Progenitor cell of endocrine pancreas (in vitro differentiated cells): ENCODE measurements at places on chromosomes 2 and 18.

- DNase-seq: no peak
Measured at GRCh38 chr2:12767996-12768624, 51.4 kb downstream of the TRIB2 start.

- no peak for DNase-seq
Measured at GRCh38 chr2:169175112-169175511, 105.7 kb downstream of the DHRS9 start.

DNA sequence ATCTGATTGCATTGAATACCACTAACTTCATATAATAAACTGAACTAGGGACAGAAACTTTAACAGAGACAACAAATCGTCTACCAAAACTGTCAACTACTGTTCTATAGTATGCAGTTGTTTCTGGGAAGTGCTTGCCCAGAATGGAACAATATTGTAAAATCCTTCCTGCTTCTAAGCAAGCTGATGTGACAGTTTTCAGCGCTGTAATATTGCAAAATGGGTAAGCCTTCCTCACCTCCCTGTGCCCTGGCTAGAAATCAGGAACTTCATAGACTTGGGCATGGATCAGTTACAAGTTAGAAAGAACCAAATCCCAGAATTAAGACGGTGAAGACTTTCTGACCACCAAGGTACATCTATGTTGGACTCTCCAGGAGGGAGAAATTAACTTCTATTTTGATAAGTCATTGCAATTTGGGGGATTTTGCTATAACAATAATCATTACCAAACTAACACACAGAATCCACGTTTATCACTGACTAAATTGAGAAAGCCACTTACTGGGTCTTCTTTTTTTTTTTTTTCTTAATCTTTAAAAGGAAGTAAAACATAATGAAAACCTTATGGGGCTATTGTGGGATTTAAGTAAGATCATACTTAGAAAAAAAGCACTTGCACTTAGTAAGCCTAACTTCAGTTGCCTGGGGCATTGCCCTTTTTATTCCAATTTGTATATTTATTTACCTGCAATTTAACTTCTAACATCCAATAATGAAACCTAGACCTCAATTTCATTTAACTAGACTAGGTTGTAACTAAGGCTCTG lies 261.5 kb downstream of the TRIB2 start:
- DNase-seq: no peak

- peak; percentile 33 for DNase-seq
Measured at GRCh38 chr2:223970343-223971128, 13.3 kb downstream of the MRPL44 start.

DNA sequence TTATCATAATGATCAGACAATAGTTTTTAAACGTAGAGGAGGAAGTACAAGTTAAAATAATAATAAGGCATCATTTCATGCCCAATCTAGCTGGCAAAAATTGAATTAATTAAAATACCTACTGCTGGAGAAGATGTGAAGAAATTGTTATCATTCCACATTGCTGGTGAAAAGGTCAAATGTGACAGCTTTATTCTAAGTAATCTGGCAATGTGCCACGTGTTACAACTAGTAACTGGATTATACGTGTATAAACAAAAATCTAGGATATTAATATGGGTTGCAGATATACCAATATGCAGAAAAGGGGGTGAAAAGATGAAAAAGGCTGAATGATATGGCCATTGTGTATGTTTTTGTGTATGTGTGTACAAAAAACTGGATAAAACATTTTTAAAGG lies 32.4 kb downstream of the SMAD2 start:
- DNase-seq: no peak

DNA sequence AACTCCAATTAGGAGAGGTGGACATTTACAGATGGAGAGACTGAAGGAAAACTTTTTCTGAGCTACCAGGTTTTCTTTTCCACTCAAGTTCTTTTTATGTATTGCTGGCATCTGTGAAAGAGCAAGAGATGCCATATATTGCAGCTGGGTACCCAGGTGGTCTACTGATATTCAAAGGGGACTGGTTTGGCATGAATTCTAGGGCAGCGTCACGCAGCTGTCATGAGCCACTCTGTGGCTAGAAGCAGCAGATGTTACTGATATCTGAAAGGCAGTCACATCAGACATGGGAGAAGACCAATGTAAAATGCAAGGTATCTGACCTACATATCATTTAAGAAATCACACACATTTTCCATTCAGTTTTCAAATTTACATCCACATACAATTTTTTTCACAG lies 408.8 kb downstream of the GALNT13 start:
- no peak for DNase-seq

- DNase-seq: no peak
Measured at GRCh38 chr2:212379103-212379502, 159.5 kb downstream of the ERBB4 start.

DNA sequence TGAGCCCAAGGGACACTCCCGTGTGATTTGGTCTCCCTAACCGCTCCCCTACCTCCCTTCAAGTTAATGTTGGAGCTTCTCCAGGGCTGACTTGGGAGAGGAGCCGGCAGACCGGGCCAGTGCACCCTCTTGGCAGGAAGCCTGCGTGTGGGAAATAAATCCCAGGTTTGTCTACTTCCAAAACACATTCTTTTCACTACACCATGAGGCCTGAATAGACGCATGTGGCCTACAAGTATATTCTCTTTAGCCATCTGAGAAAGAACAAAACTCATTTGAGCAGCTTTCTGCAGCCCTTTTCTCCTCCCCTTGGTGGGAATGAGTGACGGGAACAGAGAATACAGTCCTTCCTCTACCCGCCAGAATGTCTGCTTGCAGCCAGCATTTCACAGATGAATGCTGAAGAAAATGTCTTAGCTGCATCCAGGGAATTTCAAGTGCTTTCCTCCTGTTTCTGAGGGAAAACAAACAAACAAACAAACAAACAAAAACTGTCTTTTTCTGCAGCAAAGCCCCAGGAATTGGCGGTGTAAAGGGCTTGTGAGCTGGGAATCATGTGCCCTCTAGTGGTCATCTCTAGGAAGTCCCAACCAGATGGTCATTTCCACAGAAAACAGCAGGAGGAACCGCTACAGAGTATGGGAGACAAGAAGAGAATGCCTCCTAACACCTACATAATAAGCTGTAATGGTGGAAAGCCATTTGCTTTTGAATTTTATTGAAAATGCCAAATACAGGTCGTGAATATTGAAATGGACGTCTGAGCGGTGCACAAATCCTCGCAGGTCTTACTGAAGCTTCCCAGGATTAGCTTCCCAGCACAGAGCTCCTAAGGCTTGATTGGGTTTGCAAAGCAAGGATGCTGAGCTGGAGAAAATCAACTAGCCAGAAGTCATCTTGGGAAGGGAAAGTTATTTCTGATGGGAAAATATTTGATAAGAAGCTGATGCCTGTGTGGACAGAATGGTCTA lies 41.2 kb upstream of the DAPL1 start:
- peak; percentile 23 for DNase-seq

GRCh38 chr2:24380820-24381219 lies 20.5 kb upstream of the ITSN2 start:
- DNase-seq: no peak

- DNase-seq: no peak
Measured at GRCh38 chr2:173872714-173873113, 92.5 kb downstream of the SP3 start.

DNA sequence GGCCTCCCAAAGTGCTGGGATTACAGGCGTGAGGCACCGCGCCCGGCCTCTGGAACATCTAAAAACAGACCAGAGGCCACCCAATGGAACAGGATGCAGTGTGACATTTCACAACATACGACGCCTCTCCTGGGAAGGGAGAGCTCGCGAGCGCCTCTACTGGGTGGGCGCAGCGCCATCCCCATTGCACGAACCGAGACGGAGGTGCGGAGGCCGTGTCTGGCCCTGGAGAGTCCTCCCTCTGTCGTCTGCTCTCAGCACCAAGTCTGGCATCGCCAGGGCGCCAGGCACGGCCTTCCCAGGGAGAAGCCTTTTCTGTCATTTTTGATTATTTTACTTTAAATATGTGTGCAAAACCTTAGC lies 9.4 kb upstream of the GBX2 start:
- DNase-seq: no peak

DNA sequence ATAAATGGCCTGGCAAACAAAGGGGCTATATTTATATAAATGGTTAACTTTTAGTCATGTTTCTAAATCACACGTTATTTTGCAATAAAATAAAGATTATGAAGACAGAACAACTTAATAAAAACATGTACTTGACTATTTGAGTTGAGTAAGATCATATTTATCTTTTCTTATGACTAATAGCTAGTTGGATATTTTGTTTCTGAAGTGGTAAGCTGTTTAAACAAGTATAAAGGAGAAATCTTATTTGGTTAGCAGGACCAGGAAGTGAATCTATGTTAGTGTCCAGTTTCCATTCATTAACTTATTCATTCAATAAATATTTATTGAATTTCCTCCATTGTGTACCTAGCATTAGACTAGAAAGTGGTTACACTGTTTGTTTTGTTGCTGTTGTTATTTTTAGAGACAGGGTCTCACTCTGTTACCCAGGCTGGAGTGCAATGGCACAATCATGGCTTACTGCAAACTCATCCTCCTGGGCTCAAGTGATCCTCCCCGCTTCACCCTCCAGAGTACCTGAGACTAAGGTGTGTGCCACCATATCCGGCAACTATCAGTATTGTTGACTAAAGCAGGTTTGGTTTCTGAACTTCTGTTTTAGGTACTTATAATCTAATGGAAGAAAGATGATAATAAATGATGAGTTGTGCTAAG lies 312.6 kb downstream of the DPP10 start:
- DNase-seq: no peak

DNA sequence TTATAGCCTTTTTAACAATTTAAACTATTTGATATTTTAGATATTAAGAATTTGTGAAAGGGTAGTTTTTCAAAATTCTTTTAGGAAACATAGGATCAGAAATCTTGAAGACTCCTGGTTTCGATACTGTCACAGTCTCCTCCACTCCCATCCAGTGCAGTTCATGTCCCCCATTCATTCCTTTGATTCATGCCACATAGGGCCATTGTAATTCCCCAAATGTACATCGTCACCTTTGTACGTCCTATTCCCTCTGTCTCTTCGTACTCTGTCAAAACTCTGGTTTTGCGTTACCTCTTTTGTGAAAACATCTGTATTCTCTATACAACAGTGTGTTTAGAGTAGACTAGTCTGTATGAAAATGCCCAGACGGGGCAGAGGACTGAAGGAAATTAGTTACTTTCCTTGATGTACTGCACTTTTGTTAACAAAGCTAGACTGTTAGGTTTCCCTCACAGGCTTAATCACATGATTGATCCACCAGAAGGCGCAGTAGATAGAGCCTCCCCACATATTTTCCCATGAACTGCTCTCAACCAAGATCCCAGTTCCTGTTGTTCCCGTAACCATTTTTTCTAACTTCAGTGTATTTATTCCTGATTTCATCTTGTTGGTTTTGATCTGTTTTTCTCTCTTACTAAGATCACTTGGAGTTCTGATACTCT lies 2.5 kb downstream of the MRPL35 start:
- no peak for DNase-seq

DNA sequence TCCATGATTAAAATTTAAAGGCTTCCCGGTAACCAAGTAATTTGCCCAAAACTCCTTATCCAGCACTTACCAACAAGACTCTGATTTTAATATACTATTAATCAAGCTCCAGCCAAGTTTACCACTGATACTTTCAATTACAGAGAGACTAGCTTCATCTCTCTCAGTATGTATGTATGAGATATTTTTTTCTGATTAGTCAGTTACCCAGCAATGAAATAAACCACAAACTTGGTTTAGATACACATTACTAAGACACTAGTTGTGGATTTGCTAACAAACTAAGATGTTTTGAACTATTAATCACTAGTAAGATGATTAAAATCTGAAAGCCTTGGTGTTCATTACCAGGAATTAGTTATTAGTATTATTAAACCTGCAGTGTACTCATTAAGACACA lies 1272.2 kb upstream of the ACVR2A start:
- DNase-seq: no peak

DNA sequence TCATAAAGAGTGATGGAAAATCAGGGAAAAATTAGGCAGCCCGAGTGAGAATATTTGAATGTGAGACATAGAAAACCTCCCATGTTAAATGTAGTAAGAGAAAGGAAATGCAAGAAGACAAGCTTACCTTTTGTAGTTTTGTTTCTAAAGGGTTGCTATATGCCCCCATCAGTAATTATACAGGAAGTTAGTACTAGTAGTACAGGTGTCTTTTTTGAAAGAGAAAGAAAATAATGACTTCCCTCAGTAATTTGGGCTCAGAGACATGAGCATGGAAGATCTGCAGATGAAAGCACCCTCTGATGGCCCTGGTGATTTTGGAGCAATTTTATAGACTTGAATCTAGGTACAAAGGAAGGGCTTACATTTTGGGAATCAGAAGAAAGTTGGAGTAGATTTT lies 80.8 kb downstream of the RHBDD1 start:
- DNase-seq: no peak

- DNase-seq: no peak
Measured at GRCh38 chr2:226740039-226740648, 59.5 kb downstream of the IRS1 start.

GRCh38 chr2:232496501-232497270 lies 9.1 kb upstream of the ECEL1 start:
- DNase-seq: no peak

- DNase-seq: no peak
Measured at GRCh38 chr2:127421116-127421800, 3.0 kb downstream of the PROC start.

GRCh38 chr2:217199255-217199630 lies 339.4 kb upstream of the TNP1 start:
- no peak for DNase-seq

DNA sequence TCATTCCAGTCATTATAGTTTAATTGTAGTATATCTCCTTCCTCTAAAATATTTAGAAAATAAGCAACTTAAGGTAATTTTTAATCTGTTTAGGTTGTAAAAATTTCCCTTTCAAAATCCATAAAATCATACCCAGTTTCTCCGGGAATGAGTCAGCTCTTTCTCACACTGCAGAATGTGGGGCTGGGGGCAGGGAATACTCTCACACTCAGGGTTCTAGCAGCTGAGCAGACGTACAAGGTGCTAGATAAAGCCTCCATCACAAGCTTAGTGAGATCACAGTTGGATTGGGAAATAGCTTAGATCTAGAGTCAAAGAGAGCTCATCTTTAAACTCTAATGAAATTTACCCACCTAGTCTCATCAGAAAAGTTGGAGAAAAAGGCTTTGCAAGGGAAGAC lies 79.9 kb upstream of the FAM237A start:
- no peak for DNase-seq

GRCh38 chr2:168149986-168150385 lies 97.4 kb downstream of the STK39 start:
- no peak for DNase-seq

- DNase-seq: peak; percentile 3
Measured at GRCh38 chr2:239829326-239829725, 195.8 kb downstream of the NDUFA10 start.

- DNase-seq: no peak
Measured at GRCh38 chr2:46651363-46652099, 172.2 kb downstream of the TMEM247 start.
